NCI-H2171 (cell line): ENCODE measurements at places on chromosomes 16 and 17.

DNA sequence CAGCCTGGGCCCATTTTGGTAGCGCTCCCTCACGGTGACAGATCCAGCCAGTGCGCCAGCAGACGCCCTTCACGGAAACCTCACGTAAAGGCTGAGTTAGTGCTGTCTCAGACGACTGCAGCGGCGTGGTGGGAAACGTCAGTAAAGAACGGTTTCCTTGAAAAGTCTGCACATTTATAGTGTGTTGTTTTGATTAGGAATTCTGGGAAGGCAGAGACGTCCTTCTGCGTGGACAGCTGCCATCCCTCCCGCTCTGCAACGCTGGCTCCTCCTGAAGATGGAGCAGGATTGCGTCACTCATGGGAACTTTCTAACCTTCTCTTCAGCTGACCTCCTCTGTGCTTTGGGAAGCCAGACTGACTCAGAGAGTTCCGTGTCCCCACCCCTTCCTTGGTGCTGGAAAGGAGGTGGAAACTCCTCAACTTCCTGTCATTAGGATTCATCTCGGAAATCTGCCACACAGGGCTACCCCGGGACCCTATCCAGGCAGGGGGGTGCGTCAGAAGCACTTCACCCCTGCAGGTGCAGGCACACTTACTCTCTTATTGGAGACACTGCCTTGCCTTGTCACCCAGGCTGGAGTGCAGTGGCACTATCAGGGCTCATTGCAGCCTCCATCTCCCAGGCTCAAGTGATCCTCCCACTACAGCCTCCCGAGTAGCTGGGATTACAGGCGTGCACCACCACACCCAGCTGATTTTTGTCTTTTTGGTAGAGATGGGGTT is 24.3 kb upstream of the CRISPLD2 start:
- DNase-seq = no peak

GRCh38 chr16:66494916-66495315 is 55.0 kb downstream of the TK2 start:
- DNase-seq = no peak

- DNase-seq = no peak
Measured at GRCh38 chr16:85206472-85207356, 94.4 kb upstream of the CIBAR2 start.

- no peak for DNase-seq
Measured at GRCh38 chr17:10120749-10121148, 77.7 kb downstream of the GAS7 start.

GRCh38 chr17:29867643-29868181 is 62.3 kb downstream of the SSH2 start:
- DNase-seq = no peak

GRCh38 chr17:27415120-27415795 is 41.0 kb upstream of the KSR1 start:
- DNase-seq = peak; percentile 22

DNA sequence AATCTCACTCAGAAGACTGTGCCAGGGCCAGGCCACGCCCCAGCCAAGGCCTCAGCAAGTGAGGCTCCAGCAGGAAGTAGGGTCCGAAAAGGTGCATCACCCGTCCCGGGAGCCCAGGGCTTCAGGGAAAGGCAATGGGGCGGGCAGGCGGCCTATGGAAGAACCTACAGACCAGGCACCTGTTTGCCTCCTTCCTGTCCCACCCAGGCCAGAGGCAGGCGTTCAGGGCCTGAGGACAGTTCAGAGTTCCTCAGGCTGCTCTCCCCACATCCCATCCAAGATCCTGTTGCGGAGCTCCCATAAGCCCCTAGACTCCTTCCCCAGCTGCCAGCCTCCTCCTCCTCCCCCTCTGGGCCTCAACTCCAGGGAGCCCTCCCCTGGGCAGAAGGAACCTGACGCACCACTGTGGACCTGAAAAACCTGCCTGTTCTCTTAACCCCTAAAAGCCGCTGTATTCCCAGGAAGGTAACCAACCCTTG is 2.3 kb downstream of the CLUH start:
- no peak for DNase-seq

DNA sequence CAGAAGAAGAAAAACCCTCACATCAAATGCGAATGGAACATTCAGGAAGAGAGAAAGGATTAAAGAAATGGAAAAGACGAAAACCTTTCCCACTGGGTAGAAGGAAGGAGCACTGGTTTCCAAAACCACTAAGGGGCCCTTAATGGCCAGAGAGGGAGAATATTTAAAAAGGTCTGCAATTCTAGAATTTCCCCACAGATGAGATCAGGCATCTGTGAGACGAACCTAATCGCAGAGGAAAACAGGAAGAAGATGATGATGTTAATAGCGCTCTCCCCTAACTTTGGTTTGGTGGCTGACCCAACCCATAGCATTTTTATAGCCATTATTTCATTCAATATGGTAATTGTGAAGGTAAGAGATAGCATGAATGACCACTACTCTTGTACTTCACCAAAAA is 32.8 kb downstream of the XYLT1 start:
- no peak for DNase-seq

GRCh38 chr17:5583426-5584382 is 605 bp downstream of the NLRP1 start:
- DNase-seq = no peak

DNA sequence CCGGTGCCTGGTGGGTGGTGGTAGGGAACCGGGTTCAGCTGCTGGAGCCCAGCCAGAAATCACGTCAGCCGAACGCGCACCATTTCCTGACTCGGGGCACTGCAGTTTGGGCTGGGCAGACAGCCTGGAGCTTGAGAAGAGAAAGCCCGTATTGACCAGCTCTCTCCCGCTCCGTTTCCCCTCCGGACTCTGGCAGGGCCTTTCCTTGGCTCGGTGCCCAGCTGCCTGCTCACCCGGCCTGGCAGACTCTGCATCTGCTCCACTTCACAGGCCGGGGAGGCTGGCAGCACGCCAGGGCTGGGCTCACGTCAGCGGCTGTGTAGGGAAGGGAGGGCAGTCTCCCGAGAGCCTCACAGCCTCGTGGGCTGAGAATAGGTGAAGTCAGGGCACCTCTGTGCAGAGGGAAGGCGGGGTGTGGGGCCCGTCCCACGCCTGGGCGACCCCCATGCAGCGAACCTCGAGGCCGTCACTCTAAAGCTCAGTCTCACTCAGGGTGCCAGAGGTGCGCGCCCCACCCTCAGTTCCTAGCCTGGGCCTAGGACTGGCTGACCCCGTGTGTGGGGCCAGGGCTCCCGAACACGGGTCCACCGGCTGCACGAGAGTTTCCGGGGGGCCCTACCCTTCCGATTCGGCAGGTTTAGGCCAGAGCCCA is 59.1 kb downstream of the OR1D5 start:
- DNase-seq = peak; percentile 89

- no peak for DNase-seq
Measured at GRCh38 chr17:46157443-46158062, 35.7 kb downstream of the KANSL1 start.

GRCh38 chr17:17121162-17121561 is 78.9 kb downstream of the MPRIP start:
- no peak for DNase-seq

GRCh38 chr17:59767176-59767575 is 59.7 kb downstream of the VMP1 start:
- DNase-seq = no peak

GRCh38 chr17:5933430-5933829 is 136.7 kb upstream of the WSCD1 start:
- DNase-seq = no peak

DNA sequence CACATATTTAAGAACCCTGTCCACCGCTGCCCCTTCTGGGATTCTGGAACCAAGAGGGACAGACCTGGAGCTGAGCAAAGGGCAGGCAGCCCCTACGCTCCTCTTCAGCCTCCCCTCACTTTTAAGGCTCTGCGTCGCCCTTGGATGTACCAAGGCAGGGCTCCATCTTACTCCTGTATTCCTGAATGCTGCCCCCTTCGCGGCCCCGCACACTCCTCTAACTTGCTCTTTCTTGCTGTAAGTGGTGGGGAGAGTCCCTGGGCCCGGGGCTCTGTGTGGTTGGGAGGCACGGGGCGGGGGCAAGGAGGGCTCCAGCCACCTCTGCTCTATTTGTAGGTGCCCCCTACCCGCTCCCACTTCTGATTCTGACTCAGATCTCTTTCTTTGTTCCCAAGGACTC is 1.2 kb downstream of the TNS4 start:
- DNase-seq = no peak

GRCh38 chr16:78748220-78748929 is 648.9 kb downstream of the WWOX start:
- peak; percentile 92 for DNase-seq

GRCh38 chr16:14071576-14072271 is 605 bp downstream of the MRTFB start:
- DNase-seq = peak; percentile 5

DNA sequence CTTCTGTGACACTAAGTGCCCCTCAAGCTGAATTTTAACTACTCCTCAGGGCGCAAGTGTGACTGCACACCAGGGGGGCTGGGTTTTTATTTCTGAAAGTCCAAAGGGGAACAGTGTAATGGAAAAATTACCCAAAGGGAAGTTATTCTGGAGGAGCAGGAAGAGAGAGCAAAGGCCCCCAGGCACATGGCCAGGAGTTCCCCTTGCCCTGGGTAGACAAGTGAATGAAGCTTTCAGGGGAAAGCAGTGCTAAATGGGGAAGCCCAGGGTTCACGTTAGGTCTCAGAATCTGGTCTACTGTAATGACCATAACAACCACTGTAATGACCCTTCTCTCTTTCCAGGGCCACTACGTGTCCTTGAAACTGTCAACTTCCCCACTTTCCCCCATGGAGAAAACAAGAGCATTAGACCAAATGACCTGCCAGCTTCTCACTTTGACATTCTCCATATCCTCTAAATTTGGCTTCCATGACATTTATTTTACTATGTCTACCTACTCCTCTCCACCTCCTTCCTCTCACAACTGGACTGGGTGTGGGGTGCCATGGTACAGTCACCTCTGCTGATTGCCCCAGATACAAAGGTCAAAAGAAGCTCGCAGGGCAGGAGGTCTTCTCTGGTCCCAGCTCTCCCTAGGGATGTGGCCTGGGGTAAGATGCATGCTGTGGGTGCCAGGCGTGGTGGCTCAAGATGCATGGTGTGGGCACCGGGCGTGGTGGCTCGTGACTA is 34.1 kb upstream of the MMP2 start:
- no peak for DNase-seq

GRCh38 chr17:80476877-80477646 is 655 bp upstream of the NPTX1 start:
- DNase-seq = peak; percentile 38

DNA sequence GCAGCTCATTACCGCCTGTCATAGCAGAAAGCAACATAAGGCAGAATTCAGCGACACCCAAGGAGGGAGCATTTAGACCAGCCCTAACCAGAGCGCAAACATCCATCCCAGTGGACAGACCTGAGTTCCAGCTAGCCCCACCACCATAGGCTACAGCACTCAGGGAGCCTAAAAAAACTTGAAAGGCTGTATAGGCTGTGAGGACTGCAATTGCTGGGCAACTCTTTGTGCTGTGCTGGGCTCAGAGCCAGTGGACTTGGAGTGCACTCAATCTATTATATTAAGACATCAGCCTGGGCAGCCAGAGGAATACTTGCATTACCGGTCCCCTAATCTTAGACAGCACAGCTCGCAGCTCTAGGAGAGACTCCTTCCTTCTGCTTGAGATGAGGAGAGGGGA is 207.3 kb downstream of the KIF2B start:
- no peak for DNase-seq

GRCh38 chr16:1258906-1259759 is 3.3 kb downstream of the TPSD1 start:
- DNase-seq = no peak

- DNase-seq = no peak
Measured at GRCh38 chr16:68070249-68070730, 14.9 kb upstream of the NFATC3 start.

- DNase-seq = no peak
Measured at GRCh38 chr16:54501797-54502196, 215.2 kb upstream of the IRX3 start.
